ENCODE measurements at places on chromosomes 4 and X.

GRCh38 chr4:106909486-106910188 is 126.5 kb downstream of the DKK2 start:
- DNase-seq, result no peak

- peak; percentile 80 for DNase-seq
Measured at GRCh38 chr4:121950212-121950679, 1.6 kb downstream of the TRPC3 start.

DNA sequence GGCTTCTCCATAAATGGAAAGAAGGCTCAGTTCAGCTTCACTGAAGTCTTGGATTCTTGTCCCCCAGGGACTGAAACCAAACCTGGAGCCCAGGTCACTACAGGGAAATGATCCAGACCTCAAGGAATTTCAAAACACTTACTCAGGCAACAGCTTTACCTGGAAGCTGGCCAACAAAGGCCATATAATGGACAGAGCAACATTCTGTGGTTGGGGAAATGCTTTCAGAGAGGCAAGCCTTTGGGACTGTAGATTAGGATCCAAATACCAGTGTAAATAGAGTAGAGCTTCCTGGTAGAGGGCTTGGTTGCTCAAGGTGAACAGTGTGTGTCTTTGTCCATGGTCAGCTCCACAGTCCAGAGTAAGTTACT is 57.0 kb upstream of the PROM1 start:
- no peak for DNase-seq

DNA sequence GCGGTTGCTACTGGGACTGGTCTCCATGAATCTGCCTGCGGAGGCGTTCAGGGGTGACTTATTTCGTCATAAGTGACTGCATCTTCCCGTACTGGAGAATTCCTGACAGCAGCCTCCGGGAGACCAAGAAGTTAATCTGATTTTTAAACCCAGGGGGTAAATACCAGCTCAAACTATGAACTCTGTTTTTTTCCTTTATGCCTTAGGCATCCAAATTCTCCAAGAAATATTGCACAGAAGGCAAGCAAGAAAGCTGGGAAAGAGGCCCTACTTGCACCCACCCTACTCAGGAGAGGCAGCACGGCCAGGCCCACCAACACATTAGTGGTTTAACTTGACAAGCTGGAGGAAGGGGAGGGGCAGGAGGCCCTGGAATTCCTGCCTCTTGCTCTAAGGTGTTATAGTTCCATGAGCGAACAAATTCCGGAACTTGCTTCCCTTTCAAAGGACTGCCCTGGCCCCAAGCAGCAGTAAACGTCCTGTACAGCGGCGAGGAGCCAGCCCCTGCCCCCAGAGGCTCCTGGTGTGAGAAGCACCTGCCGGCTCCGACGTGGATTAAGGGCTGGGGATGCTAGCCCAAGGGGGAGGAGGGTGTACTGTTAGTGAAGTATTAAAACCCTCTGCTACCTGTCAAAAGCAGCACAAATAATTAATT is 177.2 kb downstream of the AFAP1 start:
- no peak for DNase-seq

GRCh38 chr4:678331-679103 is 4.2 kb downstream of the MYL5 start:
- no peak for DNase-seq

- DNase-seq, result no peak
Measured at GRCh38 chr4:38315286-38315685, 348.7 kb upstream of the KLF3 start.

DNA sequence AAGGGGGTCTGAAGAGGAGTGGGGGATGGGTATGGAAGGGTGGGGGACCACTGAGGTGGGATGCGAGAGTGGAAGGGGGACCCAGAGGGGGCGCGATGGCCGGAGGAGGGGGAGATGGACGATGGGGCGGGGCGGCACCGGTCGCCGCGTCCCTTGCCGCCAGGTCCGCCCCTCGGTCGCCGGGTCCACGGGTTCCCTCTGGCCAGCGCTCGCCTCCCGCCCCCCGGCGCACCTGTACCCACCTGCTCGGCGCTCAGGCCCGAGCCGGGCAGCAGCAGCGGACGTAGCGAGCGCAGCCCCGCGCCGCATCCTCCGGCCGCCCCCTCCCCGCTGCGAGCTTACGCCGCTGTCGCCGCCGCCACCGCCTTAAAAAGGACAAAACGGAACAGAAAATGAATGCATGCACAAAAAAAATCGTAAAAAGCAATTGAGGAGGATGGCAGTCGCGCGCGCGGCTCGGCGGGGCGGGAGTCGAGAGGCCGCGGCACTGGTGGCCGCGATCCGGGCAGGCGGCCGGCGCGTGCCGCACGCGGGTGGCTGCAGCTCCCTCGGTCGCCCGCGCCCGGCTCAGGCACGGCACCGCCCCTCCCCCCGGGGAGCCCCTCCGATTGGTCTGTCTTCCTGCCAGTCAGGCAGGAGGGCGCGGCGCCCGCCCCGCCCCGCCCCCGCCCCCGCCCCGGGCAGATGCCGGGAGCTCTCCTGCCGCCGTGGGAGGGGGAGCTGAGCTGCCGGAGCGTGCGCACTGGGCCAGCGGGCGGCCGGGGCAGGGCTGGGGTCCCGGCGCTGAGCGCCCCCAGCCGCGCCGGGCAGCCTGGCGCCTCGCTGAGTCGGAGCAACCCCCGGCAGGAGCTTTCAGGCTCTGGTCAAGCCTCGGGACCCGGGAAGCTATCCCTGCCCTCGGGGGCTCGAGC is at the start of gene JAKMIP1:
Gene JAKMIP1 (minus strand): TSS at position 539 of the 911 bp plus-strand sequence. CDS start 87,699 bp downstream, outside the sequence.
- DNase-seq, result peak; percentile 79

- DNase-seq, result no peak
Measured at GRCh38 chr4:116788723-116789122, 296.7 kb downstream of the TRAM1L1 start.

GRCh38 chr4:89369581-89369980 is 62.0 kb upstream of the GPRIN3 start:
- DNase-seq, result no peak

GRCh38 chr4:76738086-76738931 is 159.6 kb downstream of the SOWAHB start:
- no peak for DNase-seq
